ENCODE measurements at places on chromosomes 11 and 22.
A peak's percentile ranks its signal among the peaks of the same experiment; 100 is the strongest.

- DNase-seq: no peak
These were observed 1.0 kb upstream of the C11orf96 start for GRCh38 chr11:43941257-43941994.

- no peak for DNase-seq
These were observed 307.0 kb downstream of the AASDHPPT start for GRCh38 chr11:106384429-106384828.

- DNase-seq: no peak
These were observed 1312.3 kb downstream of the FAM181B start for GRCh38 chr11:81421251-81421860.

GRCh38 chr11:26947379-26947844 lies 46.5 kb upstream of the FIBIN start:
- DNase-seq: no peak

DNA sequence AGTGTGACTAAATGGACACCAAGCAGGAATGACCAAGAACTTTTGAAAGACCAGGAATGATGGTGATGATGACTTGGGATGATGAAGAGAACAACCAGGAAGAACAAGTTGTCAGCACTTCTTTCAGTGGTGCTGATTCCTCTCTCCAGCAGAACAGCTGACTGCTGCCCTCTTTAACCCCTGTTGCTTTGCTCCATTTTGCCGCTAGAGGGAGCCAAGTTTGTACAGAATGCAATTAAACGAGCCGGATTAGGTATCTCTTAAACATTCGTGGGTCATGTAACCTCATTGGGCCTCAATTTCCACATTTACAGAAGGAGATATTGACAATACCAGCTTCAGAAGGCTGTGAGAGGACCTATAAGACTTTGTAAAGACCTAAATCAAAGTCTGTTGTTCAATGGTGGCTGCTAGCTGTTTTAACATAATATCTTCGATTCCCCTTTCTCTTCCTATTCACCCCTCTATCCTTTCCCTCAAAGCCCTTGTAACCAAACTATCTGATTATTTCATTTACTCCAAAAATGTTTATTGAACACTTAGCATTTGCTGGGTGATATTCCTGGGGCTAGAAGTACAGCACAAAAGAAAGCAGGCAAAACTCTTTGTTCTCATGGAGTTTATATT lies 1.9 kb downstream of the OR4S1 start:
- peak; percentile 23 for DNase-seq

DNA sequence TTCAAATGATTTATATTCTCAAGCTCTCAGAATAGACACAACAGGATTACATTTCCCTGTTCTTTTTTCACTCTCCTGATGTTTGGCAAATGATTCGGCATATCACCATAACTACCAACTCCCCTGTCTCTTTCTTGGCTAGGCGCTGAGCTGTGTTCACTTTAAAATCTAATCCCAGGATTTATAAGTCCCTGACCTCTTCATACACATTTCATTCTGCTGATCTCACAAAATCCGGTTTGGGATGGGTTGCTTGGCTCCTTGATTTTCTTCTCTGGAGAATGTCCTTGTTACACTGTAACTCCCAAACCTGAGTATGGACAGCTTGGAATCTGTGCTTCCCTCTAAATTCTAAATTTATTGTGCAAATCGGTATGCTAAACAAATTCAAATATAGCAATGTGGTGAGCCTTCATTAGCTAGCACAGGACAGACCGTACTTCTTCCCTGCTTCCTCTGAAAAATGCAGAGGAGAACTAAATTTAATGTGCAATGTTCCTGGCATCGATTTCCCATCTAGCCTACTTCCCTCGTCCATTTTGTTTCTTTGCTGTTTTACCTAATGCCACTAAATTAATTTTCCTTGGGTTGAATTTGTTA lies 858.5 kb upstream of the FAT3 start:
- no peak for DNase-seq
